ENCODE measurements at places on chromosomes 12 and 14.

DNA sequence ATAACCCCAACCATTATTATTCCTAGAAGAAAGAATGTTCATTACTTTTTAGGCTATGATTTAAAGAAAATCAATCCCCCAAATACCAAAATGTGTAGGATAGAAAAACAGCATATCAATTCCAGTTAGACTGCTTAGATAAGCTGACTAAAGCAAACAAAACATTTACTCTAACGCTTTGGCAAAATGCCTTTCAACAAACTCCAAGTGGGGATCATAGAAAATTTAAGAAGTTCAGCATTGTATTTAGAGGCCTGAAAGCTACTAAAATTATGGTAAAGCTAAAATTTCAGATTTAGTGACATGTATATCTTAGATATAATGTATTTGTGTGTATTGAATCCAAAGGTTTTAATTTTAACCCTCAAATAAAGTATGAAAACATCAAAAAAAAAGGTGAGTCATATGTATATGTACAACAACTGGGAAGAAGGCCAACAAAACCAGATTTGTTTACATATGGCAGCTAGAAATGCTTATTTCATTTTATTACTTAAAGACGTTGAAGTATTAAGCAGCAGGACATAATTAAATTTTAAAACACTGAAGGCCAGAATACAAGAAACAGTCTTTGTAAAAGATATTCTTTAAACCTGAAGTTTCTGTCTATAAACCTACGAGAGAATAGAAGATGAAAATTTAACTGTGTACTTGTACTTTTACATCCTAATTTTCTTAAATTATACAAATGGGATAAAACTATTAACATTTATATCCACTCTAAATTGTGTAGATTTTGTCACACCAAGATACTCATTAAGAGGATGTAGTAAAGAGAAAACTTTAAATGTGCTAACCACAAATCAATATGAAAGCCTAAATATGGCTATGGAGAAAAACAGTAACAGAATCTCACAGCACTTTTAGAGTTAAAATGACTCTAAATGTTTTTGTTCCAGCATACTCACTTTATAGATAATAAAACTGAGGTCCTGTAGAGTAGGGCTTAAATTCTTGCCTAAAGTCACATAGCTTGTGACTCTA is 71.4 kb downstream of the SLC41A2 start:
- DNase-seq = no peak

DNA sequence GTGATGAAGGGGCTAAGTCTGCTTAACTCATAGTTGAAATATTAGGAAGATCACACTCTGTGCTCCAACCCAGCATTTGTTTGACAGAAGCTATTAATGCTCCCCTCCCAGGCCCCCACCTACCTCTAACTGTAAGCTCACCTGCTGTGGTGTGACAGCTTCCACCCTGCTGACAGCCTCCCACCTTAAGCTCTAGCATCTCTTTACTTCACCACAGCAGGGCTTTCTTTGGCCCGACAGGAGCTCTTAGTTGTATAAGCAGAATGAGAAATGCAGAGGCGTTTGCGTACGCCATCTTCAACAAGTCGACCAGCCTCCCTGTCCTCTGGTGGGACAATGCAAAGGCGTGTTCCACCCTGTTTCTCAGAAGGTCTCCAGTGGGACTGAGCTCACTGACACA is 80.1 kb upstream of the OSBPL8 start:
- DNase-seq = no peak

DNA sequence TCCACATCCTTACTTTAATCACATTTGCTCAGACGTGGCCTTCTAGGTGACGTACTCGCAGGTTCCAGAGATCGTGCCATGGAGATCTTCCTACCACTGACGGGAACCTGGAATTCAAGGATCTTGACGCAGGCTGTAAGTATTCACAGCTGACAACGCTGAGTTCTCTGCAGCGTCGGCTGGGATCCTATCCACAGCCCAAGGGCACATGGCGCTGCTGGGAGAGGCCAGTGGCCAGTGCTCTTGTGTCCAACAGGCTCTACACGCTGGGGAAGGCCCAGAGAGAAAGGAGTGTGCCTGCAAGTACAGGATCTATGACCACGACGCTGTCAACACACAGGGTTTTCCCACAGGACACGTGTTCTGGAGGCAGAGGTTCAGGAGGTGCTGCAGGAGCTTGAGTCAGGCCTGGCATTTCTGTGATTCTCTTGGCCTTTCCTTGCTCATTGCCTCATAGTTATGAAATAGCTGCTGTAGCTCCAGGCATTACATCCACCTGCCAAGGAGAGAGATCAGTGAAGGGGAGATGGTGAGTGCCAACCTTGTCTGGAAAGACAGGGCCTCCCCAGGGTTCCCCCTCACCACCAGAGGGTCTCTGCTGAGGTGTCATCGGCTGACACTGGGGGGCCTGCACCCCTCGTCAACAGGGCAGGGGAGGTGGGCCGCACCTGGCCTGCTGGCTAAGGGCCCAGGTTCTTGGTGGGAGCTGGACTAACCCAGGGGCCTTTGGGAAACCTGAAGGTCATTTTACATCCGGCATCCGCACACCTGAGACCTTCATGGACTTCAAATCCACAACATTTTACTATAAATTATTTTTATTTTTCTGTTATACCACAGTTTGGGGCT is 21.3 kb downstream of the LRCOL1 start:
- DNase-seq = no peak

- no peak for DNase-seq
Measured at GRCh38 chr12:71164568-71165197, 6.9 kb upstream of the TSPAN8 start.

- no peak for DNase-seq
Measured at GRCh38 chr12:98893675-98894411, 248.8 kb downstream of the APAF1 start.

DNA sequence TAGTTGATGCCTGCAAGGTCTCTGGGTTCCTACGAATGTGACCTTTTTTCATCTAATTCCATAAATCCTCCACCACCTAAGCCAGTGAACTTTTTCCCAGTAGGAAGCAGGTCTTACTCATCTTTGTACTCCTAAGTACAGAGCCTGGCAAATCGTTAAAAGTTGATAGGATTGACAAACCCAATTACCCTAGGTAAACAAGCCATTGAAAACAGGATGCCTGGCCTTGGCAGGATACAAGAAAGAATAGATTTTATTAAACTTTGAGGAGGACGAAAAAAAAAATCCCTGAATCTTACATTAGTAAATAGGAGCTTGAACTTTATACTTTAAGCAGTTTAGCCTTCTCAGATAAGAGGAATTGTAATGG is 5.6 kb downstream of the TBPL2 start:
- DNase-seq = no peak

DNA sequence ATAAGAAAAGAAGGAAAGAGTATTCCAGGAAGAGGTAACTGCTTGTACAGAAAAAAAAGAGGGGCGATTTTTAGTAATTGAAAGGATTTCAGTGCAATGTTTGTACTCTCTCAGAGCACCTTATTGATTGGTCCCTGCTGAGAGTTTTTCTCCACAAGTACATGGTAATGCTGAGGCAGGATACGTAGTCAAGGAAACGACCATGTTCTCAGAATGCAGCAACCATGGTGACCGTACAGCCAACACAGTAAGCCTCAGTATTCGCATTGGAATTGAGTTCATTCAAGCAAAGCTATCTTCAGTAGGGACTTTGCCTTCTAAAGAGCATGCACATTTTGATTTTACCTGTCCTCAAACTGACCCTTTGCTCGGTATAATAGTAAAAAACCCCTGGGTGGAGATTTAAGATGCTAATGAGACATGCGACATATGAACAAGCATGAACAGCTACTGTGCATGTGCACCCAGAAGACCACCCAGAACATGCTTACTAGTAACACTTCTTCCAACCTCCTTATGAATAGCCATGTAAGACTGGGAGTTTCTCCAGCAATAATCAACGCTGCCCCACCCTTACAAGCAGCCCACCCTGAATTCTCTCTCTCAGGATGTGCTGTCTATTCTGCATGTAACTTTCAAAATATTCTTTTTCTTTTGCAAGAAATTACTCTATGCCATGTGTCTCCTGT is 6.2 kb upstream of the SLC41A2 start:
- no peak for DNase-seq

GRCh38 chr12:110165540-110166159 is 41.5 kb downstream of the IFT81 start:
- no peak for DNase-seq

- peak; percentile 52 for DNase-seq
Measured at GRCh38 chr14:102594514-102595175, 2.2 kb downstream of the RCOR1 start.

DNA sequence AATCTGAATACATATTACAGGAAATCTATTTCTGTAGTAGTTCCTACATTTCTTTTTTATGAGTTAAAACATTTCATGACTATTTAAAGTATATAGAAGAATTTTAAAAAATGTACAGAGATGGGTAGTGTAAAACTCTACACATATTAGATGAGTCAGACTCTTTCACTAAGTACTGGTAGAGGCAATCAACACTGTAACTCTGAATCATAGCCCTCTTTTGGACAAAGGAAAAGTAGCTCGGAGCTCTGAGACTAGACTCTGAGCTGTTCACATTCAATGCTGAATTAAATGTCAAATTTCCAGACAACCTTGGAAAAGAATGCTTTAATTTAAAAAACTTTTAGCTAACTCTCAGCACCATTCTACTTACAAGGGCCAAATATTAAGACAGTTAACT is 3.4 kb downstream of the PTCSC3 start:
- DNase-seq = no peak

GRCh38 chr12:81039231-81039630 is 38.6 kb upstream of the ACSS3 start:
- no peak for DNase-seq

DNA sequence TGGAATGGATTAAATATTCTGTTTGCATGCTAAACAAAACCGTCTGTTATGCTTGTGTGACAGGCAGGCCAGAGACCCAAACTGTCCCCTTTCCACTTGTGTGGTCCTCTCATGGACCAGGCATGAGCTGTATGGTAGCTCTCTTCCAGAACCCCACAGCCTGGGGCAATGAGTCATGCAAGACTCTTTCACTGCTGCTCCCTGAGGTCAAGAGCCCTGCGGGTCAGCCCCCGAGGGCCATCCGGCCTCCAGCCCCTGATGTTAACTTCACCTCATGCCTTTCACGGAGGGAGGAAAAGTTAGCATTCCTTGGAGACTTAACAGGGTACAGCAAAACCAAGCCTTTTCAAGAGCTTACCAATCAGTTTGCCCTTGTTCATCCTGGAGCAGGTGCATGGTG is 239.1 kb upstream of the DIO3 start:
- DNase-seq = no peak

GRCh38 chr14:61642614-61642982 is 52.7 kb upstream of the HIF1A start:
- DNase-seq = no peak

GRCh38 chr14:103064436-103064835 is 7.1 kb upstream of the CDC42BPB start:
- no peak for DNase-seq

DNA sequence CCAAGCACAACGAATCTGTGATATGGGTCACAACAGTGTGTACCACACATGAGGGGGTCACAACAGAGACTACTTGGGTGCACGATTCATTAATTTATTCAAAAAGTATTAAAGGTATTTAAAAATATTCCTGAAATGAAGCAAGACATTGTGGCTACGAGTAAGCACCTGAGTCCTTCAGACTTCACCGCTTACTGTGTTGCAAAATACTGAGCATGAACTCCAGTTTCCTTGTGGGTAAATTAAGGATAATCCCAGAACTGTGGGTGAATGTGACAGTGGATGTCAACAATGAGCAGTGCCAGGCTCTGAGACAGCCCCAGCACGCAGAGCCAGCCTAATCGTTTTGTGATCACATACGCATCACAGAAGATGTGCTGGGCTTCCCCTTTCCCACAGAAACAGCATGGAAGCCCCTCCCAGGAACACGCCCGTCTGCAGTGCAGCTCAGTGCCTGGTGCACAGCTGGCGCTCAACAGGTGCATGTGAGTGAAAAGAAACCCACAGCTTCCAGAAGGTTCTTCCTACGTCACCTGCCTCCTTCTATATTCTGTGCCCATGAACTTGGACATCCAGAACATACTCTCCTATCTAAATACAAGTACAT is 29.1 kb downstream of the CDC42BPB start:
- DNase-seq = no peak

- no peak for DNase-seq
Measured at GRCh38 chr12:67909091-67909531, 80.1 kb upstream of the IFNG-AS1 start.

GRCh38 chr14:92412912-92413311 is 89.9 kb downstream of the SLC24A4 start:
- no peak for DNase-seq

DNA sequence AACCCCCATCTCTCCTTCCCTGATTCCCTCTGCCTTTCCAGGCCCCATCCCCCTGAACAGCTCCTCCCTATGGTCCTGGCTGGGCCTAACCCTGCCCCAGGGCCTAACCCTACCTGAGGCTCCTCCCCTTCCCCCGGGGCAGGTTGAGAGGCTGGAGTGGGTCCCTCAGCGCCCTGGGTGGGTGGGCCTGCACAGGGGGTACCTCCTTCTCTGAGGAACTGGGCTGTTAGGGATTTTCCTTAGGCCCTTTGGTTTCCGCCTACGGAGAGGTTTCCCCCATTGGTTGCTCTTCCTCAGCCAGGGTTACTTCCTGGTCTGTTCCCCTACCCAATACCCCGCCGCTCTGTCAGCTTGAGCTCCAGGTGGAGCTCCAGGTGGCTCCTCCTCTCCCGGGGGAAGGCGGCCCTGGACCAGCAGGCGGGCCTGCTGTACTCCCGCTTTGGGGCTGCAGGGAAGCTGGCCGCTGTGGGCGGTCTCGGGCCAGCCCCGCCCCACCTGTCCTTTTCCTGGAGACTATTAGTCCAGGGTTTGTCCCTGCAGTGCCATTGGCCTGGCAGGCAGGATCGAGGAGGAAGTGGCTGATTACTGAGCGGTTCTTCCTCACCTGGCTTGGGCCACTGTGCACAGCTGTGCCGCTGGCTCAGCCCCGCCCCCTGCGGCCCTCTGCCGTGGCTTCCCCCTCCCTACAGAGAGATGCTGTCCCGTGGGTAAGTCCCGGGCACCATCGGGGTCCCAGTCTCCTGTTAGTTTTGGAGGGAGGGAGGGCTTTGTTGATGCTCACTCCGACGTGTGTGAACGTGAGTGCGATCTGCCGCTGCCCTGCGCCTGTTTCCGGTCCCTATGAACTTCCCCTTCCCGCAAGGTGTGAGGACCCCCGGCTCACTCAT is 2.5 kb downstream of the C12orf57 start:
- peak; percentile 54 for DNase-seq

DNA sequence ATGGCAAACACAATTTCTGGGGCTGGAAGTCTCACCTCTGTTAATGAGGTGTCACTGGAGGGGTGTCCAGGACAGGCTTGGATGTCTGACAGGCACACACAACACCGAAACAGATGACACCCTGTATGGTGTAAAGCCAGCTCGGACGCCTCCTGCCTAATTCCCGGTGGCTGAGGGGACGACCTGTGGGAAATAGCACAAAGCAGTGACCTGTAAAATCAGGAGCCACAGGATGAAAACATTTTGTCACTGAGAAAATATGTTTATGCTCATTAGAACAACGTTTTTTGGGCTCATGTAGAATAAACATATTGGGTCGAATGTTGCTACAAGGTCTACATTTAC is 285.0 kb upstream of the RTL1 start:
- no peak for DNase-seq

DNA sequence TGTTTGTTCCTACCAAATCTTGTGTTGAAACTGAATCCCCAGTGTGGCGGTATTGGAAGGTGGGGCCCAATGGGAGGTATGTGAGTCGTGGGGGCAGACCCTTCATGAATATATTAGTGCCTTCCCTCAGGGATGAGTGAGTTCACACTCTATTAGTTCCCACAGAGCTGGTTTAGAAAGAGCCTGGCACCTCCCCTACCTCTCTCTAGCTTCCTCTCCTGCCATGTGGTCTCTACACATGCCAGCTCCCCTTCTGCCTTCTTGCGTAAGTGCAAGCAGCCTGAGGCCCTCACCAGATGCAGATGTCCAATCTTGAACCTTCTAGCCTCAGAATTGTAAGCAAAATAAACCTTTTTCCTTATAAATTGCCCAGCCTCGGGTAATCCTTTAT is 105.8 kb downstream of the SPTSSA start:
- no peak for DNase-seq
